Bladder microvascular endothelial cell (primary cell): ENCODE measurements at places on chromosomes 3 and 15. TPM values are rescaled to one million over a fixed set of nuclear protein-coding genes. Genes with fewer than 3 reads are reported as not detected.

TPRA1 gene
- 28.5 and 35.9 TPM in 2 replicates for total RNA-seq

GOLGA6L7 gene
- not detected in 2 replicates for total RNA-seq

GPR149 gene
- not detected in 2 replicates for total RNA-seq

HPS3 gene
- 14.9 and 18.4 TPM in 2 replicates for total RNA-seq
